Activated naive CD4-positive, alpha-beta T cell (primary cell): ENCODE measurements at places on chromosomes 2 and 18.

DNA sequence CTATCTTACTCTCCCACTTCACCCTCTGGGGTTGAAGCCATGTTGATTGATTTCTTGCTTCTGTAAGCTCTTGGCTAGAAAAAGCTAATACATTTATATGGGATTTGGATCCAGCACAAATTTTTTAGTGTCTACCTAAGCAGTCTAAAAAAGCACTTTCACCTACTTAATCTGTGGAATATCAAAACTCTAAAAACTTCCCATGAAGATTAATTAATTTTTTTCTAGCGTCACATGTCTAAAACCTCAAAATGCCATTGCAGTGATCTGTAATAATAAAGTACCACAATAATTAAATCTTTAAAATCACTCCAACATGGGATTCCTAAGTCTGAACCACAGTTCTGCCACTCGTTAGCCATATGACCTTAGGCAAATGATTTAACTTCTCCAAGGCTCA is 180.1 kb downstream of the EN1 start:
- DNase-seq = no peak

DNA sequence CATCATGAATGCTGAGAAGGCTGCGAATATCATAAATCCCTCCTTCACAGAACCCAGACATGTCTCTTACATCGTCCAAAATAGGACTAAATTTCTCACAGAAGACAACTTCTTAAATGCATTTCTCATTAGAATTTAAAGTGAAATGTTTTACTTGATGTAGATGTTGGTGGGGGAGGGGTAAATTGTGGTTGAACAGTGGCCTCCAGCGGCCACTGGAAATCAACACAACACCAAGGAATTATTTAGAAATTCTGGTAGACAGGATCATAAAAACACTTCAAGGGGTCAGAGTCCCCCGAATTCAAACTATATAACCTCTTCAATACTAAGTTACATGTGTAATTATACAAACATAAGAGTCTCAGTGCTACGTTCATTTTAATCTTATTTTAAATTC is 135.9 kb downstream of the ABCA12 start:
- no peak for DNase-seq

DNA sequence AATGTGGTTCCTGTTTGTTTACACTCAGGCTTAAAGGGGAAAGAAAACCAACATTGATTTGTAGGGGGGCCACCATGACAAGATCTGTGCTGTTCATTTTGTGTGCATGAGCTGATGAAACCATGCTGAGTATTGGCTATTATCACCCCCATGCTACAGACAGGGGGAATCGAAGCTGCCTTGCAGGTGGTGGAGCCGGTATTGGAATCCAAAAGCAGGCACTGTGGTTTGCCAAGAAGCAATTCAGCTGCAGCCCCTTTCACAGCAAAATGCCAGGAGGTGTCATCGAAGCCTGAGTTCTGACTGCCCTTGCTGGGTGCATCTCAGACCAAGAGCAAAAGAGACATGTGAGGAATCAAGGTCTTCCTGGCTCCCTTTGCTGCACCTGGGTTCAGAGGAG is 221.9 kb downstream of the UXS1 start:
- no peak for DNase-seq

DNA sequence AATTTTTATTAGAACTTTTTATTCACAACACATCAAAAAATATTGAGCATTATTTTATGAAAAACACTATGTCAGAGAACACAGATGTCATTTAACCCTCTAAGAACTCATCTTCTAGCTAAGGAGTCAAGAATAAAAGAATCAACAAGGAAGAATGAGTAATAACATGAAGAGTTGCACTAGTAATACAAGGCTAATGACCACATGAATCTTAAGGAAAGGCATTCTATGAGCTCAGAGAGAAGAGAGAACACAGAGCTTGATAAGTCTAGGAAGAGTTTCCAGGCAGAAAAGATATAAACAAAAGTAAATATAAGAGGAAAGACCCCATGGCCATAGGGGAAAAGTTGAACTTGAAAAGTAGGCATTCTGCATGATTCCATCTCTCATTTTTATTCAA is 166.5 kb downstream of the MAIP1 start:
- DNase-seq = no peak

DNA sequence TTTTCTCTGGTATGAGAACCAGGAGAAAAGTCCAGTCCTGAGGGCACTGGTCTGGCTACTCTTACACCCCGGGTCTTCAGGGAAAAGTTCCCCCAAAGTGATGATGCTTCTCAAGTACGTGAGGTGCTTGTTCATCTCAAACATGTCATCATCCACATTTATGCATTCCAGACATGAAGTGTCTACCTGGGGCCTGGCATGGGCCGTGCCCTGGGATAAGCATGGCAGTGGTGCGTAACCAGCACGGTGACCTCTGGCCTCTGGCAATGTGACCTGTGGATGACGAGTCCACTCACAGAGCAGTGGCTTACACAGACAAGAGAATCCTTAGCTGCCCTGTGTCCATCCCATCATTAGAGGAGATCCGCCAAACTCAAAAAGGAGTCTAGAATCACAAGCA is 74.8 kb upstream of the LGALSL start:
- DNase-seq = no peak

DNA sequence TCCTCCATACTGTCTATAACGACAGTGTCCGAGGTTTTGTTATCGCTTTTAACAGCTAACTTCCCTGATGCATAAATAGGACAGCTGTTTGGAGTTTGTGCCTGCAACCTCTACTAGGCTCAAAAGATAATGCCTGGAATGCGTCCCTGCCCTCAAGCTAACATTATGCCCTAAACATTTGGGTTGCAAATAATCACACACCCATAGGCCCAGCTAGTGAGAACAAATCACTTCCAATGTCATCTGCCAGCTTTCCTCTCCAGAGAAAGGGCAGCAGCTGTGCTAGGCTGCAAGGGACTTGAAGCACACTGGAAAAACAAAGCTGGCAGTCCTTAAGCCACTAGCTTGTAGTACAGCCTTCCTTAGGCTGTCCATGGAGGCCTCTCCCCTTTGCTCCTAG is 201.8 kb upstream of the LYPD1 start:
- no peak for DNase-seq

GRCh38 chr18:76380791-76381405 is 114.1 kb downstream of the ZNF516 start:
- no peak for DNase-seq

DNA sequence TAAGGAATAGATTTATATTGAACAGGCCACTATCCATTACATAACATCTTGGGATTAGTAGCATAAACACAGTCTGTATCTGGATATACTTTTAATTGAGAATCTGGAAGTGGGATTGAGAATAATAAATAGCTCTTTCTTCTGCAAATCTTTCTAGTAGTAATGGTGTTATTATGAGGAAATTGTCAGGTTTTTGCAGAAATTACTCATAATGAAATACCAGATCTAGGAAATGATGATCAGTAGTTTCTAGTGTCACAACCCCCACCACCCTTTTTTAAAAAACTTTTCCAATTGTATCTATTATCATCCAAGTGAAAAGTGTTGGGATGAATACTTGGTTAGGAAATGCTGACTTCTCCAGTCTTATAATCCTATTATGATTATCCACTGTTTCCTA is 18.7 kb downstream of the NBEAL1 start:
- DNase-seq = no peak

GRCh38 chr18:69895066-69896047 is 52.3 kb downstream of the CD226 start:
- no peak for DNase-seq

GRCh38 chr2:149625671-149626070 is 38.1 kb upstream of the MMADHC start:
- DNase-seq = no peak

- no peak for DNase-seq
These were observed 60.6 kb downstream of the RNF144A start for GRCh38 chr2:6977786-6978185.

DNA sequence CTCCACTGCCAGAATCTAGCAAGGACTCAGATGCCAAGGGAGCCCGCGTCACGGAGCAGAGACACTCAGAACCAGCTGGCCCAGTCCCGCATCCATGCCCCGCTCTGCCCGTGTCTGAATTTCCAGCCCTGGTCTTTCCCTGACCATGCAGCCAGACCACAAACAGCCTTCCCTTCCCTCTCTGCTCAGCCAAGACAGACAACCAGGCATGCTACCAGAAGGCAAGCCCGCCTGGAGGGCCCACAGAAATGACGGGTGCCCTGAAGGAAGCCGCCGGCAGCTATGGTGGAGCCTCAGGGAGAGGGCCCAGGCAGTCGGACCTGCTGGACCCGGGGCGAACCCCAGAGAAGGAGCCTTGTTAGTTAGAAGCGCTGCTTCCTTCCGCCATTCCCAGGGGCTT is 45.1 kb upstream of the MAL start:
- no peak for DNase-seq

GRCh38 chr2:193695367-193695766 is 1500.6 kb upstream of the TMEFF2 start:
- DNase-seq = no peak

DNA sequence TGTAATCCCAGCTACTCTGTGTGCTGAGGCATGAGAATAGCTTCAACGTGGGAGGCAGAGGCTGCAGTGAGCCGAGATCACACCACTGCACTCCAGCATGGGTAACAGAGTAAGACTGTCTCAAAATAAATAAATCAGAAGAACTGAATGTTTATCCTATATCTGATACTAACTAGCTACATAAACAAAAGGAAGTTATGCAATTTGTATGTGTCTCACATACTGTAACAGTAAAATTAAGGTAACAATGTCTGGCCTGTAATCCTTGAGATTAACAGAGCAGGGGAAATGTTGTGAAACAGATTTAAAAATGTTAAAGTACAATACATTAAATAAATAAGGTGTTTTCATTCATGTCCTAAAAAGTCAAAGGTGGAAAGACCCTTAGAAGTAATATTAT is 150.8 kb downstream of the MEMO1 start:
- DNase-seq = no peak

- no peak for DNase-seq
These were observed 95.5 kb downstream of the THNSL2 start for GRCh38 chr2:88265352-88266303.

GRCh38 chr2:64104933-64105332 is 39.3 kb downstream of the PELI1 start:
- no peak for DNase-seq

GRCh38 chr2:127305990-127306585 is 12.1 kb upstream of the ERCC3 start:
- DNase-seq = no peak

- DNase-seq = no peak
These were observed 27.7 kb upstream of the ACTR2 start for GRCh38 chr2:65199891-65200290.

GRCh38 chr18:70289351-70290312 is 787 bp downstream of the SOCS6 start:
- DNase-seq = no peak

GRCh38 chr18:61833387-61833786 is 59.4 kb downstream of the RNF152 start:
- no peak for DNase-seq
